ENCODE measurements at places on chromosomes 6 and 20. TPM values are rescaled to one million over a fixed set of nuclear protein-coding genes. Genes with fewer than 3 reads are reported as not detected.

SLC2A10 gene
- total RNA-seq: 19.0 TPM

ELOVL4 gene
- total RNA-seq: not detected

KIAA1755 gene
- total RNA-seq: 3.2 TPM

ANGPT4 gene
- total RNA-seq: not detected

GSTA1 gene
- 1,400 TPM for total RNA-seq

TOX2 gene
- total RNA-seq: 5.8 TPM

LPA gene
- 2.5 TPM for total RNA-seq

PNPLA1 gene
- 4.0 TPM for total RNA-seq

MYCT1 gene
- total RNA-seq: 11.0 TPM

MCCD1 gene
- not detected for total RNA-seq

FBXO5 gene
- total RNA-seq: 3.1 TPM

All from Peyer's patch (tissue), 4 donors.